ENCODE measurements at places on chromosomes 1 and 21.

- DNase-seq = no peak
Observed at GRCh38 chr1:30196457-30196856, 526.9 kb downstream of the MATN1 start.

DNA sequence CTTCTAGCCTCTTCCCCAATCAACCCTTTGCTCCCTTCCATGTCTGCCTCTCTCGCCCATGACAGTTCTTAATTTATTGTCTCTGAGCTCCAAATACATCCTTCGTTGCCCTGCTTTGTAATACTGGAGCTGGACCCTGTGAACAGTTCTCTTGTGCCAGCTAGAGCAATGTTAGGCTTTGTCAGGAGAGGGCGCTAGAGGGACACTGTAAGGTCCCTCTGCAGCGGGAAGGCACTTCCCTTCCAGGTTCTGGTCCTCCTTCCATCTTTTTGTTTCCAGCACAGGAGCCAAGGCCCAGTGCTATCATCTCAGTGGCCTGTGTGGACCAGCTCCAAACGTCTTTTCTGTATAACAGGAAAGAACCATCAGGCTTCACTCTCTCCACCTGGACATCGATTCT, 95.9 kb downstream of the PTPRU start:
- DNase-seq = no peak

GRCh38 chr1:159921700-159922504, 3.4 kb downstream of the TAGLN2 start:
- DNase-seq = no peak

DNA sequence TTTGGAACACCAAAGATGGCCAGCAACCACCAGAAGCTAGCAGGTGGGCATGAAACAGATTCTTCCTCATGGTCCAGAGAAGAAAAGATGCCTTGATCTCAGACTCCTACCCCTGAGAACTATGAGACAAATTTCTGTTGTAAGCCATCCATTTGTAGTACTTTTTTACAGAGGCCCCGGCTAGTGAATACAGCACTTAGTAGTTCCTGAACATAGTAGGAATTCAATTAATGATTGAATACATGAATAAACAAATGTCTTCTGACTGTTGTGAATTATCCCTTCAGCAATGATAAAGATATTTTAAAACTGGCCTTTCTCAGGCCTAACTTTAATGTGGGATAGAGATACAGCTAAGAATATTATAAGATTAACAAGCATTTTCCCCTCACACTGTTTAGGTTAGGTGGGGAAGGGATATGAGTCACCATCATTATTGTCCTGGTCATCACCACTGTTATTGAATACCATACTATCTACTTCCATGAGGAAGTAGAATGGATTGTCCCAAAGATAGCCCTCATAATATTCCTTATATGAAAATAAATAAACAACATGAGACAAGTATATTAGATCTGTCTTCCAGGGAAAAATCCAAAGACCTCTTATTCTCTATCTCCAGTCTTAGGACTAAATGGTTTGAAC, 51.4 kb downstream of the ADCY10 start:
- no peak for DNase-seq

- no peak for DNase-seq
Observed at GRCh38 chr1:99573431-99574217, 72.3 kb upstream of the PALMD start.

DNA sequence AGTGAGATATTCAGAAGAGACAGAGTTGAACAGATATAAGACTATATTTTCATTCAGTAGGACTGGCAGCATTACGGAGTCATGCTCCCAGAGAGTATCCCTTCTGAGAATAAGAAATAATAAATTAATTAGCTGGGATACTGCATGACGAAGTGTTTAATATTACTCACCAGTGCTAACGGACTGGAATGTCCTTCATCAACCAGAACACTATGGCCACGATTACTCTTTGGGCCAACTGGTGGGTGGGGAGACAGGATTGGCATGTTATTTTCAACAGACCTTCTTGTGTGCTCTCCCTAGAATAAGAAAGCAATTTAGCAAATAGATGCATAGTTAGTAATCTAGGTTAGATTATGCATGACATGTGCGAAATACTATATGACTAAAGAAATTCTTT, 32.4 kb downstream of the ERICH3 start:
- no peak for DNase-seq

DNA sequence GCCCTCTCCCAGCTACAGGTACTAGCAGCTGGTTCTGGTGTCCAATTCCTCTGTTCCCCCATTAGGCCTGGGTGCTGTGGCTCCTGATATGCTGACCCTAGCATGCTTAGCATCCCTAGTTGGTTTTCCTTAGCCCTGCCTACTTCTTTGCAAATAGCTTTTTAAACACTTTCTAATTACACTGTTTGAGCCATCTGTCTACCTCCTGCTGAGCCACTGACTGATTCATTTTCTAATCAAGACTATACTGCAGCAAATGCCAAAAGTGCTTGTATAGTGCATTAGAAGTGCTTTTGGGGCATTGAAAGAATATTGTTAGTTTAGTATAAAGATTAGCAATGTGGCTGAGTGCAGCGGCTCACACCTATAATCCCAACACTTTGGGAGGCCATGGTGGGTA, 36.3 kb downstream of the ERICH3 start:
- DNase-seq = no peak

DNA sequence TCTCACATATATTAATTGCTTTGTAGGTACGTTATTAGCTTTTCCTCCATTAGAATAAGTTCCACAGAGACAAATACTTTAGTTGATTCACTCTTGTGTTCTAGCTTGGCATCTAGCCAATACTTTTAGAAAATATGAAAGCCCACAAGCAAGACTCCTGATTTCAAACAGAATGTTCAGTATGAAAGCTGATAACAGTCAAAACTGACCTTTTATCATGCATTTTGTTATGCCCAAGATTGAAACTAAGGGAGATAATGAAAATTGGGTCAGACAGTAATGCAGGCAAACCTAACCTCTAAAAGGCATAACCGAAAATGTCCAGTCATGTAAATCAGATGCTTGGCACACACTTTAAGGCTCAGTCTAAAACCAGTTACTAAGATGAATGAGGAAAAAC, 61.7 kb downstream of the ERICH3 start:
- no peak for DNase-seq

DNA sequence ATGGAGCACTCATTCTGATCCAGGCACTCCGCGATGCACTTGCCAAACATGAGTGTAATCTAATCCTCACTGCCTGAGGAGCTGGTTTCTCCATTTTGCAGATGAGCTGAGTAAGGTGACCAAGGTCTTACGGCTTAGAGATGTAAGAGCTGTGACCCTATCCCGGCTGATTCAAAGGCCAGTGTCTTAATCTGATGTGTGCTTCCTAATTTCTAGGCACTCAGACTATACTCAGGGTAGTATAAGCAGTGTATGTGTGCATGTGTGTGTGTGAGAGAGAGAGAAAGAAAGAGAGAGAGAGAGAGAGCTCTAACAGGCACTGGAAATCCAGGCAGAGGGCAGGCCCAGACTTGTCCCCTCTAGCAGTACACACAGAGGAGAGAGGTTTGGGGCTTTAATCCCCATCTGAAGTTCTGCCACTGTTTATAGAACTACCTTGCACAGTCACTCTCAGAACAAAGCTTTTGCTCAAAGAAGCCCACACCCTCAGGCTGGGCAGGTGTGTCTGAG, 188.2 kb downstream of the ZBTB18 start:
- no peak for DNase-seq

- no peak for DNase-seq
Observed at GRCh38 chr1:186829686-186830587, 1.2 kb downstream of the PLA2G4A start.

GRCh38 chr1:205054013-205054412, 11.0 kb downstream of the CNTN2 start:
- DNase-seq = no peak

DNA sequence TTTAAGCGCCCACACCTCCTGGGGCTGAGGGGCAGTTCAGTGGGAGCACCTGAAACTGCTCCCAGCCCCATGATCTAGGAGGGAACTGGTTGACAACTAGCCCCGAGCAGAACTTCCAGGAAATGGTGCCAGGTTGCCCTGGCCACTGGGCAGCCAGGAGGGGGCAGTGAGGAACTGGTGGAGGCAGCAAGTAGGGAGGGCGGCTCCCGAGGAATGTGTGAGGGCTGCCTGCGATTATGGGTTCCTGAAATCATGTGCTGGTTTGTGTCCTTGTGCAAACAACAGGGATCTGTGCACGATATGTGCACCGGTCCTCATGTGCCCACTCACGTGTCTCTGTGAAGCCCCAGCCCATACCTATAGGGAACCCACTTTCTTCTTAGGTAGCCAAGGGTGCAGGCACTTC, 9.9 kb downstream of the GPR3 start:
- DNase-seq = no peak

GRCh38 chr21:43949499-43950208, 62.5 kb upstream of the TRAPPC10 start:
- DNase-seq = no peak

DNA sequence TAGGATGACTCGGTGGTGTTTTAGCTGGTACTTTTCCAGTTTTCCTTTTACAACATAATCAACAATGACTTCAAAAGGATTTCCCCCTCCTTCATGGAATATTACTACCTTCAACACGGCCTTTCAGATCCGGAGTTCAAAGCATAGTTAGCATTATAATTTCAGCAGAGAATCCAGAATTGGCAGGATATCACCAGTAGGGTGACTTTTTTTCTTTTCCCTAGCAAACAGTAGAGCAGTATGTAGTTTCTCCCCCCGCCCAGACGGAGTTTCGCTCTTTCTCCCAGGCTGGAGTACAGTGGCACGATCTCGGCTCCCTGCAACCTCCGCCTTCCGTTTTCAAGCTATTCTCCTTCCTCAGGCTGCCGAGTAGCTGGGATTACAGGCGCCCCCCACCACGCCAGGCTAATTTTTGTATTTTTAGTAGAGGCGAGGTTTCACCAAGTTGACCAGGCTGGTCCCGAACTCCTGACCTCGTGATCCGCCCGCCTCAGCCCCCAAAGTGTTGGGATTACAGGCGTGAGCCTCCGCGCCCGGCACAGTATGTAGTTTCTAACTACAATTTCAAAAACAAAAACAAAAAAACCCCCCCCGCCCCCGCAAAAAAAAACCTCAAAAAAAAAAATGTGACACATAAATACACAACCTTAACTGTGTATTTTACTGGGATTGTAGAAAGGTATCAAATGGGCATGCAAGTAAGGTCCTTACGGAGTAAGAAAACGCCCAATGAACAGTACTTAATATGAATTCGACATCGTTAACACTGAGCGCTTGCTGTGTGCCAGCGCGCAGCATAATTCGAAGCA, 1.5 kb upstream of the COX20 start:
- DNase-seq = peak; percentile 51

GRCh38 chr1:111743679-111744101, 4.5 kb upstream of the INKA2 start:
- no peak for DNase-seq

GRCh38 chr1:19151537-19151936, 58.5 kb downstream of the UBR4 start:
- DNase-seq = no peak

GRCh38 chr1:216184126-216184680, 239.0 kb downstream of the USH2A start:
- DNase-seq = no peak

DNA sequence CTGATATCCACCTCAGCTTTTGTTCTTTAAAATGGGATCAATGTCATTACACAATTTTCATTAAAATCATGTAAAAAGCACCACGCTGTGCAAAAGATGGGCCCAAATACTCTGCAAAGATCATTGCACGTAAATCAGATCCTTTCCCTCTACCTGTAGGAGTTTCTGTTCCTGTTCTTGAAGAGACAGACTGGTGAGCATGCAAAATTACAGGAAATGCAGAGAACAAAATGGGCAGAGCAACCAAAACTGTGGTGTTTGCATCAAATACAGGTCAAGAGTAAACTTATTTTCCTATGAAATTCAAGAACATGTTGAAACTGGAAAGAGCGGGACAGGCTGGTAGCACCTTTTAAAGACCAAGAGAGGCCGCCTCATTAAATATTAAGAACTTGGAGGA, 294.9 kb upstream of the ADGRL2 start:
- no peak for DNase-seq

DNA sequence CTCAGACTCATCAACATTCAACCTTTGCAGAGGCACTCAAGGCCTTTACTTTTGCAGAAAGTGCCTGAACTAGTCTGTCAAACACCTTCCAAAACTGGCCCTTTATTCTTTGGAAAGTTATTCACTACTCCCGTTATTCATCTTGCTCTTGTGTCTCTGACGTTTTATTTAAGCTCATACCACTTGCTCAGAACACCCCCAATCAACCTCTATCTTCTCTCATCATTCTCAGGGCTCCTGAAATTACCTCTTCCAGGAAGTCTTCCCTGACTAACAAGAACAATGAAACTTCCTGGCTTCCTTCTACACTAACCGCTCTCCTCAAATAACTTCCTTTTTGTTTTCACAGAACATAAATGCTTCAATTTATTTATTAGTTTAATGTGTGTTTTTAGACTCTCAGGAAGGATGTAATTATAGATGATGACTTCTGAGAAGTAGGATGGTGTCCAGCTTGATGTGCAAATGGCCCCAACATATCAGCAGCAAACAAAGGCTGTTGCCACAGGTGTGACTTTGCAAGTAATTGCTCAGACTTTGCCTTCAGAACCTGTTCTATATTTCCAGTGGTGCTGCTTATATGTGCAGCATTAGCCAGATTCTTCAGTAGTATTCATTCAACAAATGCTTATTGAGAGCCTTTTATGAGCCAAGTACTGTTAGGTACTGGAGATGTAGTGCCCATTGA, 22.8 kb upstream of the BATF3 start:
- no peak for DNase-seq

- no peak for DNase-seq
Observed at GRCh38 chr1:76138217-76138616, 63.7 kb downstream of the ST6GALNAC3 start.

DNA sequence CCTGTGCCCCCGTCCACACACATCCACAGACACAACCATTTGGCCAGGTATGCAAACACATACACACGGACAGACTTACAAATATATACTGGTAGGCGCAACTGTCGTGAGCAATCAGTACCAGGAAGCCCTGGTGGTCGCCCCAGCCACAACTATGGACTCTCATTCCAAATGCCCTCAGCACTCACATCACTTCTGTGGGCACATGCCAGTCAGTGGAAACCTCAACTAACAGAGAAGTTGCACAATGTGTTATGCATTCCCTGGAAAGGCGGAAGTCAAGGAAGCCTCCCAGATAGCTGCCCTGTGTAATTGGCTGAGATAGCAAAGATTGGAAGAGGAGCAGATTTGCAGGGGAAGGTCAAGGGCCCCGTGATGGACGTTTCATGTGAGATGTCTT, 1.4 kb upstream of the HEYL start:
- no peak for DNase-seq

- DNase-seq = no peak
Observed at GRCh38 chr1:22749503-22749902, 38.9 kb downstream of the EPHB2 start.

- no peak for DNase-seq
Observed at GRCh38 chr21:26438976-26439375, 134.1 kb downstream of the CYYR1 start.

GRCh38 chr1:207901041-207901653, 9.8 kb downstream of the CD34 start:
- DNase-seq = no peak

- DNase-seq = no peak
Observed at GRCh38 chr1:201125800-201126199, 1.2 kb downstream of the ASCL5 start.

- DNase-seq = no peak
Observed at GRCh38 chr1:233085566-233085965, 135.2 kb downstream of the NTPCR start.
